ENCODE measurements at places on chromosomes 1 and 21.

DNA sequence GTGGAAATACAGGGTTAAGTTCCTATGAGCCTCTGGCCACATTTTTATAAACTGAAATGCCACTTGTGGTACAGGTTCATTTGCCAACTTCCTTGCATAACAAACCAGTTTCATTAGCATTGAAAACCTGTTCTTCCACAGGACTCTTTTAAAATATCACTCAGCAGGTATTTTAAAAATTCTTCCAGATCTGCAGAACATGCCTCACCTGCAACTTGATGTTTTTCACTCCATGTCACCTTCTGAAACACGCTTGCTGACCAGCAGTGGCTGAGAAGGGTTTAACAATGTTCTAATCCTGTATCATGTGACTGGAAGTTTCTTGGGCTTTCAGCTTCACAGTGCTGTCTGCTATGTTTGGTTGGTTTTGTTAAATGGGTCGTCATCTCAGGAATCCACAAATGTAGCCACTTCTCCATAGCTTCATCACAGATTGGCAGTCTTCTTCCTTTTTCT, 17.6 kb upstream of the CBR3 start:
- no peak for DNase-seq

DNA sequence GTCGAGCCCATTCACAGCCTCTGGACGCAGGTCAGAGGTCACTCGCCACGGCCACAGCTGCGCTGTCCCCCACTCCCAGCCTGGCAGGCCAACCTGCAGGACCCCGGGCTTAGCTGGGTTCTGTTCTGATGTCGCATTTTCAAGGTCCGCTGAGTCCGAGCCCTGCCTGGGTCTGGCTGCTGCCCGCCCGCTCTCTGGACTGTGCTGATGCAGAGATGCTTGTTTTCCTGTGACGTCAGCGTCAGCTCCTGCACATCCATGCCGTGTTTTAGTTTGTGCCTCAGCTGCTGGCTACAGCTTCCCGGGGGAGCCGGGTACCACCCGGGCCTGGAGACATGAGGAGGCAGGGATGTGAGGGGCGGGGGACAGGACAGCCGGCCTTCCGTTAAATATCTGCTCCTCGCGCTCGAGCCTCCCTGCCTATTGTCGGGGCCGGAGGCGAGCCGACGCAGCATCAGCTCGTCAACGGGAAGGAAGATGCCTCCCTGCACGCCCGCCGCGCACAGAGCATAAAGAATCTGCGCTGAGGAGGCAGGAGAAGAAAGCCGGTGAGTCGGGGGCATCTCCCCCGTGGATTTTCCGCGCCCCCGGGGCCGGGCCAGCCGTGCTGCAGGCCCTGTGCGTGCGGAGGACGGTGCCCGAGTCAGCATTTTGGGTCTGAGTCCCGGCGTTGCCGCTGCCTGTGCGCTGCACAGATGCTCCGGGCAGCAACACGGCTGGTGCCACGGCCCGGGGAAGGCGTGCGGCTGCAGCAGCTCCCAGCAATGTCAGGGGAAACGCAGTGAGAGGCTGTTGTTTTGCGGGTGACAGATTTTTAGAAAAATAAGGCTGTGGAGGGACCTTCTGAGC, 23.4 kb downstream of the PRKCZ start:
- no peak for DNase-seq

GRCh38 chr1:202531472-202531811, 178.8 kb downstream of the SYT2 start:
- DNase-seq = no peak

DNA sequence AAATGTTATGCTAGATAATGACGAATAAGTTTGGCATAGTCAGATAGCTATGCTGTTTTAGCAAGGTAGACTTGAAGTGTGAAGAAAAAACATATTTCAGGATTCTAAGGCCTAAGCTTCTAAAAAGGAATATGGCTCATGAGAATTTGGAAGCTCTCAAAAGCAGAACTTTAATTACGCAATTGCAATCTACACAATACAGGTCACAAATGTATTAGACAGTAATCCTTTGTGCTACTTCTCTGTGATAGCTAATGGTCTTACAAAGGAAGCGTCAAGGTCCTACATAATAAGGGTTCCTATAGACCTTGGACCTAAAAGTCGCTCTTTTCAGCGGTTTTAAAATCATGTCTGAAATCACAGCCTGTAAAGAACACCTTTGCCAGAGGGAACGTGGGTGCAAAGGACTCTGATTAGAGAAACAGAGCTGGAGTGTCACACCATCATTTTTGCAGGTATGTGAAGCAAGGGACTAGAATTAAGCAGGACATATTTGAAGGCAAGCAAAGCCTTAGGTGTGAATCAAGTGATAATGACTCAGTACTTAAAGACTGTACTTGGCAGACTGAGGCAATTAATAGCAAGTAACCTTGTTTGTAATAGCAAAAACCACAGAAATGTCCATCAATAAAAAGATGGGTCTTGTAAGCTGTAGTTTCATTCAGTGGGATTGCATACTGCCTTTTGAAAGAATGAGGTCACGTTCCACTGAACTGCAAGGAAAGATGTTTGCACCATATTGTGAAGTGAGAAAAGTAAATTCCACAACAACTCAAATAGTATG, 420.2 kb downstream of the KCTD3 start:
- no peak for DNase-seq

DNA sequence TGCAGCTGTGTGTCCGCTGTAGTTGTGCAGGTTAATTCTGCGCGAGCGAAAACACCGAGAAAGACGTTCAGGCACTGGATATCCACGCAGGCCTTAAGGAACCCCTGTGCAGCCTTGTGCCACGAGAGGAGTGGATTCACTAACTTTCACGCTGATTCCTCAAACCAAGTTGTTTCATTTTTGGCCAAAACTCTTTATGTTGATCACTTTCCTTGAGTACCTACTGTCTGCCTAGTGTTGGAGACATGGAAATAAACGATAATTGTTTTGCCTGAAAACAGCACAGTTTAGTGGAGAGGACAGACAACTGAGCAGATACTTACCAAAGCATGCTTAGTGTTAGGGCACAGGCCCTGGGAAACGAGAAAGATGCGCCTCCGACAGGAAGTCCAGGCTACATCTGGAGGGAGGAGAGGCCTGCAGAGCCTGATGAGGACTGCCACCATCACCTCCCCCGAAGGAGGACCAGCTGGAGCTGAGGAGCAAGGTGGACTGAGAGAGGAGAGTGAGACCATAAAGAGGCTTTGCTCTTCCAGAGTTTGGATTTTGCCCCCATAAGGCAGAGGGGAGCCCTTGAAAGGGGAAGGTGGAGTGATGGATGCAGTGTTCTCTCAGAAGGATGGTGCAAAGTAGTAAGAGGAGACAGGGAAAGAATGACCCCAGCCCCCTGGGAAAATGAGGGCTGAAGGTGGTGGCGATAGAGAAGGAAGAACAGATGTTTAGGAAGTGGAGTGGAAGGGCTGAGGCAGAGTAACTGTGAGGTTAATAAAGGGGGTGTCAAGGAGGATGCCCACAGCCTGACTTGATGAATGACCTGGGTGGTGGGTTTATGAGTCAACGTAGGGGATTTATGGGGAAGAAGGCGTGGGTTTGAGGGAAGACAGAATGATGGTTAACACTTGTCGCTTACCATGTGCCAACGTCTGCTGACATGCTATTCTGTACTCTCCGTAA, 956 bp upstream of the SCAF4 start:
- DNase-seq = no peak

DNA sequence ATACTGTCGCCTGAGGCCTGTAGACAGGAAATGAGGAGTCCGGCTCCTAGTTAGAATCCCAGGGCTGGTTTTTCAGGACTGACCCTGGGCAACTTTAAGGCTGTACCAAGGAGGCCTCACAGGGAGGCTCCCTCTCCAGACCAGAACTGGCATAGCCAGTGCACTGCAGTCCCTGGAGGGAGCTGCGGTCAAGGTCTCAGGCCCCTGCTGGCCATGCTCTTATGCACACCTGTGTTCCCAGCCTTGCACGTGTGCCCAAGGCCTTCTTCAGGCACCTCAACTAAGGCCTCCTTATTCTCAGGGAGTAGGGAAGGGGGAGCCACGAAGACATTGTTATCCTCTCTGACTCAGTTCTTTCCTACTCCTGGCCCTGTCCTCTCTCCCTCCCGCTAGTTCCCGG, 22.0 kb upstream of the IFNAR1 start:
- no peak for DNase-seq

GRCh38 chr1:225525377-225525776, 97.5 kb upstream of the LBR start:
- no peak for DNase-seq

GRCh38 chr1:248812736-248813425, 12.8 kb downstream of the SH3BP5L start:
- DNase-seq = no peak

DNA sequence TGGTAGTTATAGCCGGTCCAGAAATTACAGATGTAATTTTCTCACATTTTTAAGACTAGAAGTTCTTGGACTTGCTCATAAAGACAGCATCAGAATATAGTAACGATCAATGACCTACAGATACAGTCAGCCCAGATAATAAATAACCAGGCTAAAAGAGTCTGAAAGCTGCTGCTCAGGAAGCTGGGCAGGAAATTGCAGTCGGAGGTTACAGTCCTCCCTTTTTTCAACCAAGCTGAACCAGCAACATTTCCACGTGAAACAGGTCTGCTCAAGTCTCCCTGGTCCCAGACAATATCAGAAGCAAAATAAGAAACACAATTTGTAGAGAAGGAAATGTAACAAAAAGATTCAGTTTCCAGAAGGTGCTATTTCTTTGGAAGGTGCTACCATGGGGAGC, 457.4 kb downstream of the SIPA1L2 start:
- no peak for DNase-seq

GRCh38 chr1:61604261-61604660, 120.7 kb downstream of the TM2D1 start:
- no peak for DNase-seq

DNA sequence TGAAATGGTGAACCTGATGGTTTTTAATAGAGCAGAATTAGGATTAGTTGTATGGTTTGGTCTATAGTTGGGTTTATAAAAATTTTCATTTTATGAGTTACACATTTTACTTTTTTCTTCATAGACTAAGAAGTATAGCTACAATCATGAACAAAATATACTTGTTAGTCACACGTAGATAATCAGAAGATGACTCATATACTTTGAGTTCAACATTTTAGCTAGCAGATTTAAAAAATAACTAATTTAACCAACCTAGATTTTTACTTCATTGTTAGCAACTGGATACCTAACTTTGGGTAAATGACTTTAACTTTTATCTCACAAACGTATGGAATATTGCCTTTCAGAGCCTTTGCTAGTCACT, 27.9 kb downstream of the MORC3 start:
- no peak for DNase-seq

GRCh38 chr1:99661780-99662179, 15.9 kb downstream of the PALMD start:
- no peak for DNase-seq

DNA sequence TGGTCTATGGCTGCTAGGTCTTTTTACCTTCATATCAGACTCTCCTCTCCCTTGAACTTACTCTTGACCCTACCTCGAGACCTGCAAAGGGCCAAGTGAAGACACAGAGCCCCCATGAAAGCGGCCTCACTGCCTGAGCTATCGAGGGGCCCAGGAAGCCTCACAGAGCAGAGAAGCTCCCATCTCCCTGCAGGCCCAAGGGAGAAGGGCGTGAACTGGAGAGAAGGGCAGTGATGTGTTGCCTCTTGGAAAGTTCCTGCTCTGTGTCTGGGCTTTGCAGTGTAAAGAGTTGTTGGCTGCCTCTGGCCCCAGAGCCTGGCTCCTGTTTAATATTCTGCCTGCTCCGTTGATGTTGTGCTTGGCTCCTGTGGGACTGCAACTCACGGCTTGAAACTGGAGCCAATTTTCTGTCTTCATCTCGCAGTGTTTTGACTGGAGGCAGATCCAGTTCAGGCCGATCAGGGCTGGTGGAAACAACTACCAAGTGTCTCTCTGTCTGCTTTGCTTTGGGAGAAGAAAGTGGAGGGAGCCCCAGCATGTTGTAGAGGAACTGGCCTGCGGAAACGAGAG, 4.3 kb downstream of the SERTAD4 start:
- peak; percentile 82 for DNase-seq

DNA sequence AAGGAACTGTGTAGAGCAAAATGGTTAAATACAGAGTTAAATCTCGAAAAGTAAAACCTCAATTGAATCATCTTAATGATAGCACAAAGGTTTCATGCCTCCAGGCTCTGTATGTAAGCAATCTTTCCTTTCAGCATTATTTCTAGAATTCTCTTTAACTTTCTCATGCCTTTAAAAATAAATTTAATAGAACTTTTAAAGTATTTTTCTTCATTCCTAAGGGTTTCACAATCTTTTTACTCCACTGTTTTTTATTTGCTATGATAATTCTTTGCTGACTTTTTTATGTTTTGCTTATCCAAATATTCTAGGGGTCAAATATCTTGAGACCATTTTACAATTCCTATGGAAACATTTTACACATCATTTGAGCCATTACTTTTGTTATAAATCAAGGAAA, 288.0 kb downstream of the BACH1 start:
- no peak for DNase-seq

- peak; percentile 95 for DNase-seq
Measured at GRCh38 chr1:226679853-226680516, 59.1 kb downstream of the ITPKB start.

- DNase-seq = peak; percentile 58
Measured at GRCh38 chr1:44798481-44799365, 1.5 kb upstream of the PLK3 start.

- no peak for DNase-seq
Measured at GRCh38 chr1:5939271-5940170, 52.7 kb downstream of the NPHP4 start.

DNA sequence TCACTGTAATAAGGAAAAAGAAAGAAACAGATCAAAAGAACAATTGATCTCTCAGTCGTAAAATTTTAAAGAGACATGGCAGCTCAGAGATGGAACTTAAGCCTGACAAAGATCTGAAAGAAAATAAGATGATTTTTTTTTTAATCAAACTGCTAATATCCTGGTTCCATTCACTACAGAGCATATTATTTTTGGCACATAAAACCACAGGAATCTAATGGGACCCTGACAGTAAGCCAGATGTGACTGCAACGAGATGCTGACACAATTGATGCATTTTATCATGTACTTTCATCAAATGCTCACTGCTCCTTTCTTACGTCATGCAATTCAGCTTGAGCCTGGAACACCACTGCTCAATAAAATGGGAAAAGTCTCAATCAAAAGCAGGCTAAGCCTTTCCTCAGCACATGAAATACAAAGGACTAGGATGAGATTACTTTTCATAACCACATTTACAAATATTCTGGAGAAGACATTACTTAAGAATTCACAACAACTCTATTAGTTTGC, 16.6 kb downstream of the GPATCH2 start:
- DNase-seq = no peak
